Mucosa of gallbladder (tissue), 1 donor: ENCODE measurements at places on chromosomes 11 and 22.

DNA sequence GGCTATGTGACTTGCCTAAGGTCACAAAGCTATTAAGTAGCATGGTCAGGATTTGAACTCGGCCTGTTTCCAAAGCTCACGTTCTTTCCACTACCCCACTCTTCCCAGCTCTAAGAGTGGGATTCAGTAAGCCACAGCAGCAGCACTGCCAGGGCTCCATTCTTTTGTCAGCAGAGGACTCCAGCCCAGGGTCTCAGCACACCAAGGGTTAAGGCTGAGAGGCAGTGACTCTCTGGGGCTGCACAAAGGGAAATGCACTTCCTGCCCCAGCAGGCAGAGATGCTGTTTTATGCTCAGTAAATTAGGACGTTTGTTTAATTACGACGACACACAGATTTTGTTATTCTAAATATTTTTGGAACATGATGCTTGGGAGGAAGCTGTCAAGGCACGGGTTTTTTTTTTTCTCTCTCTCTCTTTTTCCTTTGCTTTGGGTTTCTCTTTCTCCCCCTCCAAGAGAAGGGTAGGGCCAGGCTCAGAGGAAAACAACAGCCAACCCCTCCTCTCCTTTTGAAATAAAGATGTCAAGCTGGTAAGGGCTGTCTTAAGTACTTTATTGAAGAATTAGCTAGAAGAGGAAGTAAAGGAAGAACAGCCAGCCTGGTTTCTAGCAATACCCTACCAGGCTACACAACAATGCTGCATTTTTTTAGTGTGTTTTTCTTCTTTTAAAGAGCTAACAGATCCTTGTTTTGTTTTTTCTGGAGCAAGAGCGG lies 2.8 kb downstream of the MYH9 start:
- DNase-seq, result no peak

DNA sequence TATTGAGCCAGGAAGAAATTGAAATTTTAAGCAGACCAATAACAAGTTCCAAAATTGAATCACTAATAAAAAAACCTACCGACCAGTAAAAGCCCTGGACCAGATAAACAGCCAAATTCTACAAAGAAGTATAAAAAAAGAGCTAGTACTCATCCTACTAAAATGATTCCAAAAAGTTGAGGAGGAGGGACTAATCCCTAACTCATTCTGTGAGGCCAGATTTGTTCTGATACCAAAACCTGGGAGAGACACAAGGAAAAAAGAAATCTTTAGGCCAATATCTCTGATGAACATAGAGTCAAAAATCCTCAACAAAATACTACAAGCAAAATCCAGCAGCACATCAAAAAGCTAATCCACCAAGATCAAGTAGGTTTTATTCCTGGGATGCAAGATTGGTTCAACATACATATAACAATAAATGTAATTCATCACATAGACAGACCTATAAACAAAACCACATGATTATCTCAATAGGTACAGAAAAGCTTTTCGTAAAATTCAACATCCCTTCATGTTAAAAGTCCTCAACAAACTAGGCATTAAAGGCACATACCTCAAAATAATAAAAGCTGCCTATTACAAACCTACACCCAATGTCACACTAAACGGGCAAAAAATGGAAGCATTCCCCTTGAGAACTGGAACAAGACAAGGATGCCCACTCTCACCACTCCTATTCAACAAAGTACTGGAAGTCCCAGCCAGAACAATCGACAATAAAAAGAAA lies 13.1 kb downstream of the OR52A5 start:
- DNase-seq, result no peak

GRCh38 chr11:71485063-71485399 lies 32.0 kb downstream of the NADSYN1 start:
- no peak for DNase-seq

DNA sequence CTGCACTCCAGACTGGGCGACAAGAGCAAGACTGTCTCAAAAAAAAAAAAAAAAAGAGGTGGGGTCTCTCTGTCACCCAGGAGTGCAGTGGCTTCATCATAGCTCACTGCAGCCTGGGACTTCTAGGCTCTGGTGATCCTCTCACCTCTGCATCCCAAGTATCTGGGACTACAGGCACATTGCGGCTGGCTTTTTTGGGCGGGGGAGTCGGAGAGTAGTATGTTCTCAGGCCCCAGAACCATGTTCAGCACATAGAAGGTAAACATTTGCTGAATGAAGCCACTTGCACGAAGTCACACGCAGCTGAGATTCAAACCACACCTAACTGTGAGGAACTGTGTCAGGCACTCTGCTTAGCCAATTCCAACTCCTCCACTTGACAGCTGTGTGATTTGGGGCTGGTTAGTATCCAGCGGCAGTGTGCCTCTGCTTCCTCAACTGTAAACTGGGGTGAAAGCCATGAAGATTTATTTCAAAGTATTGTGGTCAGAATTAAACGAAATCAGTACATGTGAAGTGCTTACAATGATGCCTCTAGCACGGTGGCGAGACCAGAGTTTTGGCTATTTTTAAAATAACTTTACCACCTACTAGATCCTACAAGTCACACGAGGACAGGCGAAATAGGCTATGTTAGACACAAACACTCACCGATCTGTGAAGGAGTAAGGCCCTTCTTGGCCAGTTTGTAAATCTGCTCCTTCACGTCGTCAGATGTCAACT lies 789 bp downstream of the RPS13 start:
- DNase-seq, result no peak

- peak; percentile 22 for DNase-seq
Observed at GRCh38 chr11:61890529-61891330, 615 bp downstream of the FADS3 start.

DNA sequence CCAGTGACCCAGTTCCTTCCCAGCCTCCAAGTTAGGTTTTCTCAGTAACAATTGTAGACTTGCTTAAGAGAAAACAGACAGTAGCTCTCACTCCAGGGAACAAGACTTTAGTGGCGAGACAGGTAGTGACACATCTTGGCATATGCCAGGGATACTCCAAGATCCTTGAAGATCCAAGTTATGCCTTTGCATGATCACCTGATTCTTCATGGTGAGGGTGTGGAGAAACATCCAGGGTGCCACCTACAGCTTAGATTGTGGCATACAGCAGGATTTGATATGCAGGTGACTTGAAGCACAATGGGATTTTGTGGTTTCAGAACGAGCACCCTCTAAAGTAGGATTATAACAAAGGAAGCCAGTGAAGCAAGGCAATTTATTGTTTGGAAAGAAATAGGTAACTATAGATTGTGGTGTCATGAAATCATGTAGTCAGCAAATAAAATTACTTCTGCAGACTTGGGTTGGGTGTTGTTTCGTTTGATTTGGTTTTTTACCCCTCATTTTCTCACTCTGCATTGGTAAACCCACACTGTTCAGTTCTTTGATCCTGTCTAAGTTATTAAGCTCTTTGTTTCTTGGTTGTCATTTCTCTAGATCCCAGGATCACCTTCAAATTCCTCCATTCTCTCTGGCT lies 9.2 kb downstream of the POU2AF3 start:
- no peak for DNase-seq

DNA sequence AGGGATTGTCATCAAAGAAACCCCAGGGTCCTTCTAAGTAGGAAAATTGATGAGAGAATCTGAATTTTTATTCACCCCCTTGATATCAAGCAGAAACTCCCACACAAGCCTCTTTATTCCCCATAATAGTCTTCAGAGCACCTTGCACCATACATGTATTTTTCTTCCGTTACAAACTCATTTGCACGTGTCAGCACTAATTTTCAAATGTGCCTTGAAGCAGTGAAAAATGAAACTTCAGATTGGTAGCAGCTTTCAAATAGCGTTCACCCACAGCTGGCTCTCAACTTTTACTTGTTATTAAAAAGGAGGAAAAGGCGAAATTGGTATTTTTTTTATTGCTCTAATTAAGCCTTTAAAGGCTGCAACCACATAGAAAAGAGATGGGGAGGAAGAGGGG lies 343.0 kb upstream of the TENM4 start:
- DNase-seq, result no peak

DNA sequence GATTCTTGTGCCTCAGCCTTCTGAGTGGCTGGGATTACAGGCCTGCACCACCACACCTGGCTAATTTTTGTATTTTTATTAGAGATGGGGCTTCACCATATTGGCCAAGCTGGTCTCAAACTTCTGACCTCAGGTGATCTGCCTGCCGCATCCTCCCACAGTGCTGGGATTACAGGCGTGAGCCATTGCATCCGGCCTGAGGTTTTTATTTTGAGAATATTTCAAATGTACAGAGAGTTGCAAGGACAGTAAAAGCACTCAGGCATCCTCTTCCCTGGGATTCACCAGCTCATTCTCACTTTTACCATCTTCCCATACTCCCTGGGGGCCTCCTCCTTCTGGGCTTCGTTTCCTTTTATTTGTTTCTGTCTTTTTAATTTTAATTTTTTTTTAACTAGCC lies 12.1 kb downstream of the MED15 start:
- no peak for DNase-seq

GRCh38 chr22:25388866-25389540 lies 169.6 kb downstream of the CRYBB2 start:
- no peak for DNase-seq

DNA sequence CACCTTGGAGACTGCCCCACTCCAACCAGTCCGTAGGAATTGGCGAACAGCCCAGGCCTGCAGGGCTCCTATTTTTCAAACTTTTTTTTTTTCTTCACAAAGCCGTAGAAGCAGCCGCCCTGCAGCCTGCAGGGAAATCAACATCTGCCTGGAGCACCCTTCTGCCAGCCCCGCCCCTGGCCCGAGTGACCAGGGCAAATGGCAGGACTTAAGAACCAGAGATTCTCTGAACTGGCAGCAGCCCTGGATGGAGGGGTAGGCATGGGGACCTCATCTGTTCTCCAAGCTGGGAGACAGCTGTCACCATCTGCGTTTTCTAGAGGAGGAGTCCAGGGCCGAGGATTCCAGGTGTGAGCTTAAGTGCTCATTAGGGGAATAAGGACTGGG lies 5.6 kb downstream of the SCN2B start:
- DNase-seq, result no peak

- DNase-seq, result peak; percentile 29
Observed at GRCh38 chr11:78290293-78291176, 101.8 kb downstream of the USP35 start.

DNA sequence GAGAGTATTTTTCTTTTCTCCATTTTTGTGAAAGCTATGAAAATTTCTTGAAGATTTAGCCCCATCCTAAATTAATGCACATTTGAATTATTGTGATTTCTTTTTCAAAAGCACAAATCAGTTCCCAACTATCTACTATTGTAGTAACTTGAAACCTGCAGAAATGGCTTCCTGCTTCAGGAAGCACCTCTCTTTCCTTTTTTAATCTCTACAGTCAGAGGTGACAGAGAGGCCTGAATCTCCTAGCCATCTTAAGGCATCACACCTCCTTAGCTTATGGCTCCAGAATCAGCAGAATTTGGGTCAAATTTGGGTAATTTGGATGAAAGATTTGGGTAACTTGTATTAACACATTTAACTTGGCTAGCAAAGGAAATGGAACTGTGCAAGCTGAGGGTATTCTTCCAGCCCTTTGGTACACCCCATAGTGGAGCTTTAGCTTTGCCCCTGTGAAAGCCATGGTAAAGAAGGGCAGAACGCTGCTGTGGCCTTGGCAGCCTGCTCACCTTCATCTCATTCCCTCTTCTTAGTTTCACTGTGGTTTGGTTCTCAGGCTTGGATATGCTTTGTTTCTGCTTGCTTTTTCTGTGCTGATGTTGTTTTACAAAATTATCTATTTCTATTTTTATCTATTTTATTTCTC lies 16.2 kb downstream of the TBCEL start:
- no peak for DNase-seq

DNA sequence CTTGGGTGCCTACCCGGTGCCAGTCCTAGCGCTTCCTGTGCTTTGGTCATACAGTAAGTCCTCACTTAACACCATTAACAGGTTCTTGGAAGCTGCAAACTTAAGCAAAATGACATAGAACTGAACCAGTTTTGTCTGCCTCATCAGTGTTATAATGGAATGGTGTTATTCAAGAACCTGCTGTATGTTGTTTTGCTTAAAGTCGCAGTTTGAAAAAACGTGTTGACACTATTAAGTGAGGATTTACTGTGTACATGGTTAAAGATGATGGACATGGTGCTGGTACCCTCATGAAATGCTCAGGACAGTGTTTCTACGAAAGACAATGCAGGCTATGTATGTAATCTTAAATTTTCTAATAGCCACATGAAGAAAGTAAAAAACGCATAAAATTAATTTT lies 41.3 kb downstream of the PPP6R3 start:
- no peak for DNase-seq

DNA sequence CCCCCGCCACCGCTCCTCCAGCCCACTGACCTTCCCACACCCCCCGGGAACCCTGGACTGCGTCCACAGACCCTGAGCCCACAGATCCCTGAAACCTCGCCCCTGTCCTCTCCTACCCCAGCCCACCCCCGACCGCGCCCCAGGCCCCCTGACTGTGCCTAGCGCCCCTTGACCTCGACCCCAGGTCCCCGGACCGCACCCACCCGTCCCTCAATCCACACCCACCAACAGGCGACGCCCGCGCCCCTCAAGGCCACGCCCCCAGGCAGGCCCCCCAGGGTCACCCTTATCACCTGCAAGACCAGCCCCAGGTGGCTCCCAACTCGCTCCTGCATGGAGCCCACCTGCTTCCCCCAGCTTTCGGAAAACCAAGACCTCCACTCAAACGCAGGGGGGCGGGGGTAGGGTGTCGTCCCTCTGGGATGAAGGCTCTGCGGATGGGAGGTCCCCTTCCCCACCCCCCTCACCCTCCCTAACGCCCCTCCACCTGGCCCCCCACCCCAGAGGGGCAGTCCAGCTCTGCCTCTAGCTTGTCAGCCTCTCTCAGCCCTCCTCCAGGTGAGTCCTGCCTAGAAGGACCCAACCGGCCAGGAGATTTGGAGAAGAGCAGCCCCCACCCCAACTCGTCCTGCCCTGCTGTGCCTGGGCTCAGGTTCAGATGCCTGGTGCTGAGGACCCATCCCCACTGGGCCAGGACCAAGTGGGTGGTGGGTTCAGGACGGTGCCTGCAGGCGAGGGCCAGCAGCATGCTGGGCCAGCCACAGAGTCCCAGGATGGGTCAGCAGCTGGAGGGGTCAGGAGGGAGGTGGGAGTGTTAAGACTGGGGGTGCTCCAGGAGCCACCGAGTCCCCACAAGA lies 3.1 kb upstream of the IL17REL start:
- no peak for DNase-seq

- no peak for DNase-seq
Observed at GRCh38 chr11:66281776-66282467, 3.9 kb downstream of the CNIH2 start.
